ELR (cell line): ENCODE measurements at places on chromosomes 1 and 21.

- DNase-seq: no peak
Measured at GRCh38 chr1:189185097-189185496, 1292.6 kb downstream of the BRINP3 start.

DNA sequence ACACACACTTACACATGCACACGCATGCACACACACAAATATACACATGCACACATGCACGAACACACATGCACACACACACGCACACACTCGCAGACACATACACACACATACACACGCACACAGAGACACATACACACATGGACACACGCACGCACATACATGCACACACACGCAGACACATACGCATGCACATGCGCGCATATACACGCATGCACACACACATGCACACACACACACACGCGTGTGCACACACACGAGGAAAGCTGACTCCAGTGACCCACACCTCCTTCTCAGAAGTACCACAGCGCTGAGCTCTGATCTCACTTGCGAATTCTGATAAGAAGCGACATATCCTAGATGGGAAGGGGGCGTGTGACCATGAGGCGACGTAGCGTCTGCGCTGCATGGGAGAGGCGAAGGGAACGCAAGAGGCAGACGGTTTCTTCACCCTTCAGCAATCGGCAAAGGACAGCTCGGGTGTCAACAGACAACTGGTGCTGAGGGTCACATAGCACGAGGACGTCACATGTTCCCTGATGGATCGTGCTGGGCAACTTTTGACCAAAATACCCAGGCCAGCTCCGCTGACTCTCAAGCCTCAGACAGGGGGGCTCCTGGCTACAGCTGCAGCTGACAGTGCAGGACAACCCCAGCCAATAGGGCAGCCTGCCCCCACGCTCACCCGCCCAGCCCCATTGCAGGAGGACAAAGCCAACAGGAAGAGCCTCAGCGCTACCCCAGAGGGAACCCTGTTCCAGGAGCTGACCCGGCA lies 16.0 kb upstream of the PDE9A start:
- no peak for DNase-seq

DNA sequence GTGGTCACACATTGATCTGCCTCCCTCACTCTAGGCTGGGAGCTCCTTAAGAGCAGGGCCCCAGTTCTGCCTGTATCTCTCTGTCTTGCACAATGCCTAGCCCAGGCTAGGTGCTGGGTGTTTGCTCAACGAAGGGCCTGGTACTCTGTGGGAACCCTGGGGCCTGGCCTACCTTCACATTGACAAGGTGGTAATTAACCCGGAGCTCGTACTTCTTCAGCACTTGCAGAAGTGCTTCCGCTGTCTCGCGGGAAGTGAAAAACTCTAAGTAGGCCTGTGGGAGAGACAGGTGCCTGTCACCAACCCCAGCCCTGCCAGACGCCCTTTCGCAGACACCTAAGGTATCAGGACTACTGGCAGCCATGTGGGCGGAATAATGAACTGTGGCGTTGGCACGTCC lies 13.7 kb downstream of the MTHFR start:
- no peak for DNase-seq

GRCh38 chr1:197659171-197659570 lies 116.1 kb downstream of the DENND1B start:
- DNase-seq: no peak

DNA sequence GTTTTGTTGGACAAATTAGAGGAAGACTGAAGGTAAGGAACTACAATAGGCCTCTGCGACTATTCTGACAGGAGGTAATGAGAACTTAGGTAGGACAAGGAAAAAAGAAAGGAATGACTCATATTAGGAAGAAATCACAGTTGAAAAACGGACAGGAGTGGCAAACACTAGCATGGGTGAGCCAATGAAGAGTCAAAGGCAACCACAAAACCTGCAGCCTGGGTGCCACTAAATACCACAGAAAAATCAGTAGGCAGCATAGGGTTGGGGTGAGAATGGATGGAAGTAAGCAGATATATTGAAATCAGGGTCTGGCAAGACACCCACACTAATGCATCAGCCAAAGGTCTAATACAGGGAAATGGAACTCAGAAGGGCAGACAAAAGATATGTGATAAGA lies 10.0 kb downstream of the RBM34 start:
- DNase-seq: no peak

DNA sequence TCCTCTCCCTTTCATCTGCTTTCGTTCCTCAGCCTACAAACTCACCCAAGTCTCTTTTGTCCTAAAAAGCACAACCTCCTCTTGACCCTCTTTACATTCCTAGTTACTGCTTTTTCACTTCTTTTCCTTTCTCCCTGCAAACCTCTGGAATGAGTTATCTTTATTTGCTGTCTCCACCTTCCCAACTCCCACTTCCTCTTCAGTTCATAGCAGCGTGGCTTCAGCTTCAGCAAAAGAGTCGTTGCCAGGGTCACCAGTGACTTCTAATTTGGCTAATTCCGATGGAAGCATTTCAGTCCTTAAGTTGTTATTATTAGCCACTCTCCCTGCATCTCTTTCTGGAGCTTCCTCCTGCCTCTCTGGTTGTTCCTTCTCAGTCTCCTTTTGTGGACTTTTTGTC lies 6.2 kb upstream of the TMEM54 start:
- peak; percentile 36 for DNase-seq

DNA sequence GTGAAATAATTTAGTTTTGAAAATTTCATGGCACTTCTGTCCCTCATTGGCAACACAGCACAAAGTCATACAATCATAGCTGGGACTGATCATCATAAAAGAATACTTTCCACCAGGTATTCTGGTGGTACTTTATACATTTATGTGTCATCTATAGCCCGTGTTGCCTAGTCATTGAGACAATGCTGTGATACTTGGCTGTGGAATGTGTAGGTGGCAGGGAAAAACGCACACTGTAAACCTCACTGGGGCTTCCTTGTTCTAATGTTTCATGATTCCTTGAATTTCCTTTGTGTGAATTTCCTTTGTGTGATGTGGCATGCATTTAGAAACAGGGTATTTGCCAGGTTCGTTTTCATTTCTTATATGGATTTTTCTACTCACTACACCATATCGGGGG lies 118.3 kb downstream of the FMN2 start:
- peak; percentile 71 for DNase-seq

DNA sequence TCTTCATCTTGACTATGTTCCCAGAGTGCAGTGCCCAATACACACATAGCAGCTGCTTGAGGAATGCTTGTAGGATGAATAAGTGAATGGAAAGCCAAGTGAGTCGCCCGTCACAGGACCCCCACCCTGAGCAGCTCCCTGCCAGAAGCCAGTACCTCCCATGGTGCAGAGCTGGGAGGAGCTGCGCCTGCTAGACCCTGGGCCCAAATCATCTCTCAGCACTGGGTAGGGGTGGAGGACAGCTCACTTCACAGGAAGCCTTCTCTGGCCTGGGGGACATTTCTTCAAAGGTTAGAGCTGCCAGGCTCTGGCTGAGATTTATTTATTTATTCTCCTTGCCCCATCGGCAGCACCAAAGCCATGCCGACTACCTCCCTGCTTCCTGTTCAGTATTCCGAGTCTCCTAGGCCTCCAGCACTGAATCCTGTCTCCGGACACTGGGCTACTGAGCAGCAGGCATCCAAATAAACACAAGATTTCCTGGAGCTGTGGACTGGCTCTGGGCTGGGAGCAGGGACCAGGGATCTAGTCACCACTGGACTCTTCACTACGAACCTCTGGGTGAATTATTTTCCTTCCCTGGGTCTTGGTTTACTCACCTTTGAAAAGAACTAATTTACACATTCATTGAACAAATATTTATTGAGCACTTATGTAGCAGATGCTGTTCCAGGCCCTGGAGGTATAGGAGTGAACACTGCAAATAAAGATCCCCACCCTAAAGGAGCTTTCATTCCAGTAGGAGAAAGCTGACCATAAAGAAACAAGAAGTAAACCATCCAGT lies 187.7 kb downstream of the TRABD2B start:
- DNase-seq: no peak

DNA sequence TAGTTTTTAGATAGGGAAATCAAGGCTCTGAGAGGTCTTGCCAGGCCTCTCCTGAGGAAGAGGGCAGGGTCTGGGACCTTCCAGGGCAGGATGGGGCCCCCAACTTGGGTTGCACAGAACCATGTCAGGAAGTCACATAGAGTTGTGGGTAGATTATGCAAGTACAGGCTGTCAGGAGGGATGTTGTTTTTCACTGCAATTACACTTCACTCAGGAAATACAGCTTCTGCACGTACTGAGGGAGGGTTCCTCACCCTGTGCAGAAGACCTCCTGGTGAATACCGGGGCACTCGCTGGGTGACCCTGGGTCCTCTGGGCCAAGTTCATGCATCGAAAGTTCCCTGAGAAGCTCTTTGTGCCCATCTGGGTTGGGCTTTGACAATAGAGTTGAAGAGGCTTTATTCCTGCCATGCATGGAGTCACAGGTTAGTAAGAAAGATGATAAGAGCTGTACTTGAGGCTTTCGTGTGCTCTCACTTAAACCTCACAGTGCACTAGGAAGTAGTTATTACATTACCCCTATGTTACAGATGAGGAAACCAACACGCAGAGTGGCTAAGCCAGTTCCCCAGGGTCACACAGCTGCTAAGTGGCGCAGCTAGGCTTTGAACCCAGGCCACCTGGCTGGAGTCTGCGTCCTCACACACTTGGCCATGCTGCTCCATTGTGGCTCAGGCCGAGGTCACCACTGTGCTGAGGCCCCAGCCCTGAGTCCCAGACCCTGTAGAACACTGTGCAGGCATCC lies 16.2 kb upstream of the TNFRSF1B start:
- no peak for DNase-seq

GRCh38 chr1:201603613-201604232 lies 64.8 kb downstream of the NAV1 start:
- DNase-seq: peak; percentile 19

GRCh38 chr1:226111883-226112261 lies 49.4 kb downstream of the H3-3A start:
- no peak for DNase-seq

DNA sequence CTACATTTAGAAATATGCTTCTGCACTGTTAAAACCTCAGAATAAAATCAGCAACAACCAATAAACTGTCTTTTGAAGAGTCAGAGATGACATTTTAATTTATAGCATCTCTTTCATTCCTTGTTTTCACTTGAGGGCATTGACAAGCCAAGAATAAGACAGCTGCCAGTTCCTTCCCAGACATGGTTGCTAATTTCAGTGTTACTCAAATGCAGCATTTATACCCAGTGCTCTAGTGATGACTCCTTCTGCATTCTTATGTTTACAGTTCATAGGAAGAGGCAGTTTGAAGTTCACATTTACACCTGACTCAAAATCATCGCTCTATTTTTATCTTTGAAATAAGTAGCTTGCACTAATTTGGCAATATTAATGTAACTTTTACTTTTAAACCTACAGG lies 44.9 kb downstream of the PLA2G4A start:
- DNase-seq: no peak

GRCh38 chr21:35236090-35236489 lies 187.0 kb upstream of the RUNX1 start:
- DNase-seq: no peak

DNA sequence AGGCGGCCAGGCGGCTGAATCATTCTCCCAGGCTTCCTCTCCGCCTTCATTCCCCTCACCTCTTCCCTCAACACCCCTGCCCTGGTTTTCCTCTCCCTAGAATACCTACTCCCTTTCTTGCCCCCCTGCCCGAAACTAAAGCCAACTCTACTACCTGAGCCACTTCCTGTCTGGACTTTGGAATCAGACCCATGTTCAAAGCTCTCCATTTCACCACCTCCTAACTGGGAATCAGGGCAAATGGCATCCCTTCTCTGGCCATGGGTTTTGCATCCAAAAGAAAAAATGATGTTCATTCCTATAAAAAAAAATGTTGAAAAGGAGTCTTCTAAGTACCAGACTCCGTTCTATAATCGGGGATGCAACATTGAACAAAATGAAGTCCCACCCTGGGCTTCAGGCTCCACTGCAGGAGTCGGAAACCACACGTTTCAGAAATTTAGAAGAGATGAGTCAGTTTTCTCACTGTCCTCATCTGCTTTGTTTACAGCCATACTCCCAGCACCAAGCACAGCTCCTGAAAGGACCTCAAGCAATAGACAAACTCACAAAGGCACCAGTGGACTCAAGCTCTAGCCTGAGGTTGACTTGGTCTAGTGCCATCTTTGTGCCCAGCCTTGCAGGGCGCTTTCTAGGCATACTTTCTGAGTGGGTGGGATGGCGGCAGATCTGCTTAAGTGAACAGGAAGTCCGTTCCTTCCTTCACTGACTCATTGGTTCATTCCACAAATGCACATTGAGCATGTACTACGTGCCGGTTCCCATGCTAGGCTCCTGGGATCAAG lies 176.2 kb downstream of the IGSF21 start:
- DNase-seq: peak; percentile 2

DNA sequence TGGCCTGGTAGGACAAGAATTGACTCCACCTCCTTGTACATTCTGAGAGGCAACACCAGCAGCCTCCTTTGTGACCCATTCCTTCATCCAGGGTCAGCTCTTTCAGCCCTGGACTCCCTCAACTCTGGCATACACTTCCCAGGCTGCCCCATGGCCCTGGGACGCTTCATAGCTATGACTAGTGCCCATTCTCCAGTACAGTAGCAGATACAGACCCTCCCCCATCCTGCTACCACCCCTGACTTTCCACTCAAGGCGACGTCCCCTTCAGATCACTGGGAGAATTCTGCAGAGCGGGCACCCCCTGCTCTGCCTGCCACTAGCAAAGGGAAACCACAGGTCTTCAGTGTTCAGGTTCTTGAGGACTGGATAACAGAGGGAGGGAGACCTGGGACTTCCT lies 99.7 kb upstream of the HMGB4 start:
- no peak for DNase-seq

DNA sequence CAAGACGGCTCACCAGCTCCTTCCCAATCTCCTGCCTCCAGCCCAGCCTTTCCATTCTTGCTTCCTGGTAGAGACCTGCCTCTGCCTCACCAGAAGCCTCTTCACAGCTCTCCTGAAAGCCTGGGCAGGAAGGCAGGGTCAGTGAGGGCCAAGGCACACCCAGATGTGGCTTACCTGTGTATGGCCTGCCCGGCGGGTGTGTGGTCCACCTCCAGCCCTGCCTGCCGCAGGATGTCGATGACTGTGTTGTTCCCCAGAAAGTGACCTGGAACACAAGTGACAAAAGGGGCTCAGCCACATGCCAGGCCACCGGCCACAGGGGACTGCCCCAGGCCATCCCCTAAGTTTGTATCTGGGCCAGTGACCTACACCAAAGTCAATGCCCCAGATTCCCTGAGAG lies 218.9 kb downstream of the TRABD2B start:
- DNase-seq: no peak

GRCh38 chr21:27555996-27556395 lies 589.1 kb upstream of the ADAMTS5 start:
- peak; percentile 21 for DNase-seq

DNA sequence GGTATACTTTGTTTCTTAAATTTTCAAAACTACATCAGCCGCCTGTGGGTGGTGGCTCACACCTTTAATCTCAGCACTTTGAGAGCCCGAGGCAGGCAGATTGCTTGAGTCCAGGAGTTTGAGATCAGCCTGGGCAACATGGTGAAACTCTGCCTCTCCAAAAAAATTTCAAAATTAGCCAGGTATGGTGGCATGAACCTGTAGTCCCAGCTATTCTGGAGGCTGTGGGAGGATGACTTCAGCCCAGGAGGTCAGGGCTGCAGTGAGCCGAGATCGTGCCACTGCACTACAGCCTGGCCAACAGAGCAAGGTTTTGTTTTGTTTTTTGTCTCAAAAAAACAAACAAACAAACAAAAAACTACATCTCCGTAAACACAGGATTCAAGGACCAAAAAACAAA lies 3.3 kb downstream of the EYA3 start:
- no peak for DNase-seq
